ENCODE measurements at places on chromosomes 16 and 17. TPM values are rescaled to one million over a fixed set of nuclear protein-coding genes. Genes with fewer than 3 reads are reported as not detected.
A peak's percentile ranks its signal among the peaks of the same experiment; 100 is the strongest.

GRCh38 chr17:36598951-36599401 is 2.4 kb upstream of the MRM1 start:
- H3K36me3 ChIP-seq = peaks cover 2% of the 10 kb centered on the region
- H3K4me1 ChIP-seq = peaks cover 20% of the 10 kb centered on the region
- no peak overlapping the region for H3K4me3 ChIP-seq

- H3K4me1 ChIP-seq = no peaks in the 10 kb centered on the region
- no peaks in the 10 kb centered on the region for H3K36me3 ChIP-seq
- peaks cover 21% of the 10 kb centered on the region for H3K27me3 ChIP-seq
- DNase-seq = no peak
Measured at GRCh38 chr17:28511858-28512461, 5.8 kb downstream of the FOXN1 start.

- peak overlapping the region; percentile 86 for H3K4me3 ChIP-seq
- H3K36me3 ChIP-seq = peaks cover 88% of the 10 kb centered on the region
- H3K4me1 ChIP-seq = peaks cover 97% of the 10 kb centered on the region
- H3K27ac ChIP-seq = peak overlapping the region; percentile 74
Measured at GRCh38 chr16:31186930-31187807, 7.2 kb downstream of the FUS start.

DNA sequence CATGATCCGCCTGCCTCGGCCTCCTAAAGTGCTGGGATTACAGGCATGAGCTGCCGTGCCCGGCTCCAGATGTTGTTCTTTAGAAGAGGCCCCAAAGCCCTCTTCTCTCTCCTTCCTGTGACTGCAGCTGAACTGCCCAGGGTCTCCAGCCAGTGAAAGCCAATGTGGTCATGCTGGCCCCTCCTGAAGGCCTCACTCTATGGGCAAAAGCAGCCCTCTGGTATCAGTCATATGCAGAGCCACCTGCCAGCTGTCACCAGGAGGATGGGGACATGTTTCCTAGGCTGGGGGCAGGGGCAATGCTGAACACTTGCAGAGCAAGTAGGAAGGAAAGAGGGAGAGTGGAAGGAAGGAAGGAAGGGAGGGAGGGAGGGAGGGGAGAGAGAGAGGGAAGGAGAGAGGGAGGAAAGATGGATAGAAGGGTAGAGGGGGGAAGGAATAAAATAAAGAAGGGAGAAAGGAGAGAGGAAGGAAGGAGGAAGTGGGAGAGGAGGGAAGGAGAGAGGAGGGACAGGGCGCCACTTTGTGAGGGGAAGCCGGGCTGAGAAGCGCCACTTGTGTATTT is 36.0 kb downstream of the SOCS3 start:
- H3K27ac ChIP-seq = peak overlapping the region; percentile 37
- H3K4me3 ChIP-seq = no peak overlapping the region
- H3K36me3 ChIP-seq = no peaks in the 10 kb centered on the region
- peaks cover 5% of the 10 kb centered on the region for H3K27me3 ChIP-seq
- peaks cover 13% of the 10 kb centered on the region for H3K4me1 ChIP-seq
- DNase-seq = no peak

- DNase-seq = no peak
- H3K4me3 ChIP-seq = no peak overlapping the region
- no peaks in the 10 kb centered on the region for H3K27me3 ChIP-seq
- H3K36me3 ChIP-seq = peaks cover 10% of the 10 kb centered on the region
Measured at GRCh38 chr16:62933929-62934328, 897.7 kb upstream of the CDH8 start.

TBC1D3G gene
- total RNA-seq = not detected

GRCh38 chr16:58862334-58863021 is 128.4 kb upstream of the GOT2 start:
- peaks cover 5% of the 10 kb centered on the region for H3K4me1 ChIP-seq
- H3K4me3 ChIP-seq = no peak overlapping the region
- no peak for DNase-seq
- H3K27ac ChIP-seq = no peak overlapping the region

- DNase-seq = no peak
- no peaks in the 10 kb centered on the region for H3K4me1 ChIP-seq
- no peak overlapping the region for H3K27ac ChIP-seq
- peaks cover 13% of the 10 kb centered on the region for H3K27me3 ChIP-seq
Measured at GRCh38 chr16:25553711-25554436, 137.9 kb upstream of the HS3ST4 start.

Data from natural killer cell treated with Interleukin-12 subunit alpha and Interleukin-12 subunit beta and Interleukin-15 and Interleukin-18, amount 100 ng/mL, for 72 hours (primary cell).